ENCODE measurements at places on chromosomes 12 and 14.

DNA sequence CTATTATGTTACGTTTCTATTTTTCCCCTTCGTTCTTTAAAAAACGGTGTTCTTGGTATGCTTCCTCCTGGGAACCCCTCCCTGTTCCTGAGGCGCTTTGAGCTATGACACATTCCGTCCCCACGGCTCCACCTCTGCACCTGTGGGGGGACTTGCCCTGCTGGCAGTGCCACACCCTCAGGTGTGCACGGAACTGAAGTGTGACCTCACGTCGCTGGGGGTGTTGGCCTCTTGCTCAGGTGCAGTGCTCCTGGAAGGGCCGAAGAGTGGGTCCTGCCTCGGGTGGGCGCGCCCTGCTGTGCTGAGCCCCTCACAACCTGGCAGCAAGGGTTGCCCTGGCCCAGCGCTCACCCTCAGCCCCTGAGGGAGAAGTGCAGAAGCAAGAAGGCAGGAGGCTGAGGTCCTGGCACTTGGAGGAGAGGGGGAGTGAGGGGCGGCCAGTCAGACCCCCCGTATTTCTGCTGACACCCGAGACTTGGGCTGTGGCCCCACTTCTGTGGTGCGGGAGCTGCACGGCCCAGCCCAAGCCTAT, 4.9 kb downstream of the AMN start:
- no peak for DNase-seq

- DNase-seq = no peak
These were observed 24.0 kb downstream of the RHOJ start for GRCh38 chr14:63228217-63228616.

- DNase-seq = no peak
These were observed 83.7 kb downstream of the SSPN start for GRCh38 chr12:26279091-26279490.

DNA sequence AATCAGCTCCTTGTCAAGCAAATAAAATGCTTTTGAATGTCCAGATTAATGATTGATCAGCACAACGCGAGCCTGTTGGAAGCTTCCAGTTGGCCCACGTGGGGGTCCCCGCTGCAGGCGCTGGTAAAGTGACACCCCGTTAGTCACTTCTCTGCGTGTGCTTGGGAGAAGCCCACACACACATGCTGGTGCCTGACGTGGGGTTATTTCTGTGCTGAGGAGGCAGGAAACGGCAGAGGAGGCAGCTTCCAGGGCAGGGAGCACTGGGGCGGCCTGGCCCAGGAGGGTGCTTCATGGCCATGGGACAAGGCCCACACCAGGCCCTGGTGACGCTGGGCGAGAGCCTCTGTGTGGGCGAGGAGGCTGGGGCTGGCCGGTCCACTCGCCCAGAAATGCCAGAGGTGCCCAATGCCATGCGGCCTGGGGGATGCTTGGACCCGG, 101.5 kb downstream of the KIF26A start:
- no peak for DNase-seq

Data from NCI-H1436 treated with DMSO at 0.1 percent for 48 hours (cell line).